Sciatic nerve (tissue), 2 donors: ENCODE measurements at places on chromosomes 7 and 10. TPM values are rescaled to one million over a fixed set of nuclear protein-coding genes. Genes with fewer than 3 reads are reported as not detected.

DNA sequence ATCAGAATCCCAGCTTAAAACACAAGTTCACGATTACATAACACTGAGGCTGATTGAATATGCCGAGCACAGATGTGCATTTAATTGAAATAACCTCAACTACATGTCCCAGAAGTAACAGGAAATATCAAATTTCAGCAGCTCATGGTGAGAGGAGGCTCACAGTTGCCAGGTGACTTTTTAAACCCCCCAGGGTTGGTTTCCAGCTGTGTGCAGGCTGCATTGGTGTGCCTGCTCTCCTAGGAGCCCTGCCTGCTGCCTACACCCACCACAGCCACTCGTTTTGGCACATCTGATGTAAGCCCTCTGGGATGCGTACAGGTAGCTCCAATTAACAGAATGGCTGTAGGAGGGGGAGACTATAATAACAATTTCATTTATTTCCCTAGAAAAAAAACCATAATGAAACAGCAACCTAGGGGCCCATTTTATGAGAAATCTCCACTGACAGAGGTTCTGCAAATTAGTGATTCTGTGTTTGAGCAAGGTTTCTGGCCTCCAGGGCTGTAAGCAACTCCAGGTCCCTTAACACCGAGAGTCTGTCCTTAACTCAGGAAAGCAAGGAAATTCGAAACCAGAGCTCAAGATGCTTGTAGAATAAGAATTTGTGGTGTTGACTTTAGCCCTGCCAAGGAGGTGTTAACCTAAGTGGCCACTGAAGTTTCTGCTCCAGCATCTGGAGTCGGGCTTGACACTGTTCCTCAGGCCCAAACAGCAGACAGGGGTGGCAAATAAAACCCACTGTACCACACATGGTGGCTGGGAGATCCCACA is 161.9 kb downstream of the BMPER start:
- no peak for DNase-seq

DNA sequence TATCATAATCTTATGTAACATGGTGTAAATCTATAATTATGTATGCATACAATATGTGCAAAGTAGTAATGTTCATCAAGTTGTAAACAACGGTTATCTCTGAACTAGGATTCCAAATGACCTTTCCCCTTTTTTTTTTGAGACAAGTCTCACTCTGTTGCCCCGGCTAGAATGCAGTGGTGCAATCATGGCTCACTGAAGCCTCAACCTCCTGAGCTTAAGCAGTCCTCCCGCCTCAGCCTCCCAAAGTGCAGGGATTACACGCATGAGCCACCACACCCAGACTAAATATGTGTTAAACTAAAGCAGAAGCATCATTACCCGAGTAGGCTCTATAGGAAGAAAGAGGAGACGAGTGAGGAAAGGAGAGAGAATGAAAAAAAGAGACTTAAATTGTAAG is 7.8 kb upstream of the KMT2C start:
- DNase-seq: no peak

The PTER gene
- total RNA-seq: 14.0 TPM

- DNase-seq: no peak
These were observed 35.3 kb downstream of the LRRC72 start for GRCh38 chr7:16561943-16562342.

GRCh38 chr7:38020121-38020785 is 99.8 kb downstream of the EPDR1 start:
- no peak for DNase-seq

The TMEM225B gene
- total RNA-seq: 3.5 TPM

The INMT gene
- 131 TPM for total RNA-seq

The ASAH2B gene
- total RNA-seq: 2.3 TPM

- DNase-seq: no peak
These were observed 33.1 kb upstream of the EPC1 start for GRCh38 chr10:32379950-32380551.

DNA sequence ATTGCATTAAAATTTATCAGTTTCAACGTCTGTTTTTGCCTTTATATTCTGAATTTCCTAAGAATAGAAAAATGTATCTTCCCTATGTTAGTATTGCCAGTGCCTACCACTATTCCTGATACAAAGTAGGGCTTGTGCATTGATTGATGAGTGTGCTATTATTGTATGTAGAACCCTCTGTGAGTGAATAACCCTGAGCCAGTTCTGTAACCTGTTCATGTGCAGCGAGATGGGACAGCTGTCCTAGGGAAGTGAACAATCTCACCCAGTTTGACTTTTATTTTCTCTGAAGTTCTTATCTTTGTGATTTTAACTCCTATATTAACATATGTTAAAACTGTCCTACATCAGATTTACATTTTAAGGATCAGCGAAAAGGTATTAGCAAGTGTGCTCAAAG is 178.4 kb upstream of the ADO start:
- no peak for DNase-seq

- DNase-seq: peak; percentile 54
These were observed 28.2 kb downstream of the PPIF start for GRCh38 chr10:79375321-79376077.

DNA sequence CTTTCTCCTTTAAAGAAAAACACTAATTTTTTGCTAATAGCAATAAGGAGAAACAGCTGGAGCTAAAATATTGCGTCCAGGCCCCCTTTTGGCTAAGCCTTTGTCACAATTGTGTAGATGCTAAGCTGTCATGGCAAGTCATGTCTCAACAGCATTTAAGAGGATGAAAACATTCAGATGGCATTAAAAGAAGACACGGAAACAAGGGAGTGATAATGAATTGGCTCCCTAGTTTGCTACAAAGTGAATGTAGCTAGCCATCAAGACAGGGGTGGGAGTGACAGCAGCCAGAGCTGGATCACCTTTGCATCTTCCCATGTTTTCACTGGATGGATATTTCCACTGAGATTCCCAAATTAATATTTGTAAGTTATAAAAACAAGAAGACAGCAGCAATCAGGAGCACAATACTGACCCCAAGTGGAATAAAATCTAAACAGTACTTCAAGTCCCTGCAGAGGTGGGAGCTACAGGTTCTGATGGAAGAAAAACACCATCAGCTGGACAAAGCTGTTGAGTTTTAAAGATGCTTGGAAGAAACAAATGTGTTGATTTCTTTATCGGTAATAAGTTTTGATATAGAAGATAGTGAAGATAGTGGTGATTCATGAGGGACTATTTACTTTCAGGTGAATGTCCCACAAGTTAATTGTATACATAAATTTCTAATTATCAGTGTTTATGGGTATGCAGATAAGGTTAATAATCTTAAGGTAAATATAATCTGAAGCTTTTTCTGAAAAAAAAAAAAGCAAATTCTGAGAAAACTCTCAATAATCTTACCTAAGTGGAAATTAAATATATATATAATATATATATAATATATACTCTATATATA is 129.4 kb downstream of the SLC16A9 start:
- DNase-seq: no peak

GRCh38 chr10:114550756-114551635 is 107.1 kb downstream of the ABLIM1 start:
- peak; percentile 83 for DNase-seq

- no peak for DNase-seq
These were observed 107.1 kb upstream of the TMEM106B start for GRCh38 chr7:12103948-12104347.

DNA sequence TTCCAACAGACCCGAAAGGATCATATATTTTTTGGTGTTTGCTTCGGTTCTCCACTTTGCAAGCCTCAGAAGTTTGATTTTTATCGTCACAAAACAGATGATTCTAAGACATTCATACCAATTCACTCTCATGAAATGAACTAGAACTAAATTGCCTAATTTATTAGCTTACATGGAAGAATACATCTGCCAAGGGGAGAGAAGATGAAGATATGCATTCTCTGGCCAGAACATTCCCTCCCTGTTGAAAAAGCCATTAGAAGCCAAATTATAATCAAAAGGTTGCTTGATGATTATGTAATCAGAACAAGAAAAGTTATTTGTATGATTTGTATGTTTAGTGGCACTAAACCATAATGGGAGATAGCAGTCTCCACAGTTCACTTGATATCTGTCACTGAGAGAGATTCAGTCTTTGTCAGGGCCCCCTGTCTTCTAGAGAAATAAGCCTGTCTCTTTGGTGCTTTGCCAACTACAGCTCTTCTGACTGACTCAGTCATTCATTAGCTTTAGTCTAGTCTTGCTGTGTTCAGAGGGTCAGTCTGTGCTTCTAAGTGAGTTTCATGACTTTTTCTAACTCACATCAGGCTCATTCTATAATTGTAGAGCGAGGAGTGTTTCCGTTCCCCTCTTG is 95.3 kb upstream of the GNAI1 start:
- DNase-seq: no peak

GRCh38 chr10:124289851-124290795 is 128.6 kb downstream of the OAT start:
- DNase-seq: peak; percentile 63

DNA sequence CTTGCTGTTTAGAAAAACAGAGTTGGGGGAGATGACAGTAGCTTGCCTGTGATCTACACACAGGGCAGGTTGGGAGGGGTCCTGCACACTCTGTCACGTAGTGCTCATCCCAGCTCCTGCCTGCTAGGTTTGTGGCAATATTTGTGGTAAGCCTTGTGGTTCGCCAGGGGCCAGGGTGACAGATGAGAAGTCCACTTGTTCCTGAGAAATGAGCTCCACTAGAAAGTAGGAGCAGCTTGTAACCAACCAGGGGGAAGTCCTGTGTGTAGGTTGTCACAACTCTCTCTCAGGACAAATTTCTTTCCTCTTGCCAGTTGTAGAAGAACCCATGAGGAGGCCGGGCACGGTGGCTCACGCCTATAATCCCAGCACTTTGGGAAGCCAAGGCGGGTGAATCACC is 147.0 kb downstream of the TCF7L2 start:
- no peak for DNase-seq

The NET1 gene
- total RNA-seq: 86.2 TPM
